ENCODE measurements at places on chromosomes 2 and 18.

GRCh38 chr2:191612496-191612895 is 65.4 kb upstream of the NABP1 start:
- no peak for DNase-seq

DNA sequence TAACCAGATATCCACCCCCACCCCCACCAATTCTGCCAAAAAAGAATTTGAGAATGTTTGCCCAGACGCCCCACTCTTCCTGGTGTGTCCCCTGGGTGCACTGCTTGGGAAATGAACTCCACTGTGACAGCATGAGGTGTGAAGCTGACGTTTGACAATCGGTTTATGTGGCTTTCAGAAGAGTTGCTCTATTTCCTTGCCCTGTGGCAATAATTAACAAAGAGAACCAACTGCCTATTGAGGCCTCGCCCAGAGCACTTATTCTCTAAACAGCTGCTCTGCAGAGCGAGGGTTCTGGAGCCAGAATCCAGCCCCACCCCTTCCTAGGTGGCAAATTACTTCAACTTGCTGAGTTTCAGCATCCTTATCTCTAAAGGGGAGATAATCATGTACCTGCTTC is 115.8 kb upstream of the SIX3 start:
- no peak for DNase-seq

- no peak for DNase-seq
Observed at GRCh38 chr2:17581831-17582230, 41.3 kb downstream of the VSNL1 start.

DNA sequence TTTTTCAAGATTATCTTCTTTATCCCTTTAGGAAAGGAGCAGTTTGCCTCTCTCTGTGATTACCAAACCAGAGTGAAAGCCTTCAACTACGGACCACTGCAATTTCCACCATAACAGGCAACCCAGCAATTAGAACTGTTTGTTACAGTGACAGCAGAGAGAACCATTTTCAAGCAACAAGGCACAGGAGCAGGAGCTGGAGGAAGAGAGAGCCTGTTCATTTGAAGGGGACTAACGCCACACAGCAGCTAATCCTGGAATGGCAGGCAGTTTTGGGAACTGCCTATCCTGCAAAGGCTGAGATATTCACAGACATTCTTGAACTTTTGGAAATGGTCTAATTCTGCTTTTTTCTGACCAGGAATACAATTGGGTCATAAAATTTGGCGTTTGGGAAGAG is 1541.9 kb upstream of the PIK3C3 start:
- no peak for DNase-seq

GRCh38 chr2:2244508-2244907 is 86.6 kb downstream of the MYT1L start:
- DNase-seq = no peak

GRCh38 chr2:201733544-201733943 is 35.1 kb upstream of the MPP4 start:
- no peak for DNase-seq

DNA sequence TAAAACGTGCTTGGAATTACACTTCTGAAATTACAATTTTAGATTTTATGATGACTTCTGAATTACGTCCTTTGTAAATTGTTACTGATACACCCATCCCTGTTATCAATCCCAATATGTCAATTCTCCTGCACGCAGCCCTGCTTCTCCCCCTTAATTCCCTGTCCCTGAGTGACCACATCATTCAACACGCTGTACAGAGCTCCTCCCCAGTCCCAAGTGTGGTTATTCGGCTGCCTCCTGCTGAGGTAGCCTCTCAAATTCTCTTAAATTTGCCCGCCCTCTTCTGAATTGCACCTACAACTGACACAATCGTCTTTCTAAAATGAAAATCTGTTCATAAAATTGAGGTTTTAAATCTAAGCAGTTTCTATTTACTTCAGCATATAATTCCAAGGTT is 10.1 kb downstream of the SERPINB8 start:
- DNase-seq = no peak

GRCh38 chr2:162123806-162124758 is 28.0 kb downstream of the GCG start:
- DNase-seq = no peak

GRCh38 chr2:36356990-36357846 is 1.6 kb downstream of the CRIM1 start:
- no peak for DNase-seq

DNA sequence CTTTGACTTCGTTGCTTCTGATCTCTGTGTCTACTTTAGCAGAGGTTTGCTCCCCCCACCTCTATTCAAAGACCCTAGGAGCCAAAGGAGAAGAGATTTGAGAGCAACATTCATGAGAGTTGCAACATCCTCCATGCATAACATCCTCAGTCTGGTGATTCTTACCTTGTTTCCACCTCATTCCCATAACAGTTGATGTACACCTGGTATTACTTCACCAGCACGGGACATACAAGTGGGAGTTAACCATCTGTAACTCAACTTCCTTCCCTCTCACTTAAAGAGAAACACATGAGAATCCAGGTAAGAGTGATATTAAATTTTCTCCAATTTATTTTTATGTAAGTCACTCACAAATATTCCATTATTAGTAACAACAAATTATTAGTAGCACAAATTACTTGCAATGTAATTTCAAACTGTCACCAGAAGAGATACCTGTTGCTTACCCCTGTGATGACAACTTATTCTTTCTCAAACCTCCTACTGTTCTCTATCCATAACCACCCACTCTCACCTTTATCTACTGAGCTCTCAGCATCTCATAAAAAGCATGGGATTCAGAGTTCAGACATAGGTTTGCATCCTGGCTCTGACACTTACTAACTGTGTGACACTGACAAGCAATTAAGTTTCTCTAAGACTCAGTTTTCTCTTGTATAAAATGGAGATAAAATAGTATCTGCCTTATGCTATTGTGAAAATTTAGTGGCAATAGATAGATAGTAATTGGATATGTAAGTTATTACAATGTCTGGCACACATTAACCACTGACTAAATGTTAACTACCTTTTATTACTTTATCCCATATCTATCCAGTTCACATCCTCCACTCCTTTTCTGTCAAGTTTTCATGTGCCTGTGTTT is 184.6 kb upstream of the SRD5A2 start:
- DNase-seq = no peak

- no peak for DNase-seq
Observed at GRCh38 chr2:108267101-108267500, 21.6 kb upstream of the SULT1C2 start.

DNA sequence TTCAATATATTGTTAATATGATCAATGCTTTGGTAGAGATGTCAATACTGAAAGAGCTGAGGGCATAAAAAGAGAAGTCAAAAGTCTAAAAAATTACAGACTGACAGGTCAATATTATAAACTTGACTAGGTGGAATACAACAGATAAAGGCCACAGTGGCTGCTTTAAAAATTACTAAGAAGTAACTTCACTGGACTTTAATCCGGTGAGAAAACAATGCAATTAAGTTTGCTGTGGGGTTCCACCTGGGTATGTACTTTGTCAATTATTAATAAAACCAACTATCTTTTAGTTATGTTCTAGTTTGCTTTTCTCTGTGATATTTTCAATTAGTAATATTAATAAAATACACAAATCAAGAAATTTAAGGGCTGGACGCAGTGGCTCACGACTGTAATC is 44.7 kb downstream of the RAPH1 start:
- no peak for DNase-seq

GRCh38 chr18:10182009-10182624 is 268.3 kb downstream of the VAPA start:
- DNase-seq = no peak

- no peak for DNase-seq
Observed at GRCh38 chr18:32851936-32852335, 79.1 kb upstream of the KLHL14 start.

DNA sequence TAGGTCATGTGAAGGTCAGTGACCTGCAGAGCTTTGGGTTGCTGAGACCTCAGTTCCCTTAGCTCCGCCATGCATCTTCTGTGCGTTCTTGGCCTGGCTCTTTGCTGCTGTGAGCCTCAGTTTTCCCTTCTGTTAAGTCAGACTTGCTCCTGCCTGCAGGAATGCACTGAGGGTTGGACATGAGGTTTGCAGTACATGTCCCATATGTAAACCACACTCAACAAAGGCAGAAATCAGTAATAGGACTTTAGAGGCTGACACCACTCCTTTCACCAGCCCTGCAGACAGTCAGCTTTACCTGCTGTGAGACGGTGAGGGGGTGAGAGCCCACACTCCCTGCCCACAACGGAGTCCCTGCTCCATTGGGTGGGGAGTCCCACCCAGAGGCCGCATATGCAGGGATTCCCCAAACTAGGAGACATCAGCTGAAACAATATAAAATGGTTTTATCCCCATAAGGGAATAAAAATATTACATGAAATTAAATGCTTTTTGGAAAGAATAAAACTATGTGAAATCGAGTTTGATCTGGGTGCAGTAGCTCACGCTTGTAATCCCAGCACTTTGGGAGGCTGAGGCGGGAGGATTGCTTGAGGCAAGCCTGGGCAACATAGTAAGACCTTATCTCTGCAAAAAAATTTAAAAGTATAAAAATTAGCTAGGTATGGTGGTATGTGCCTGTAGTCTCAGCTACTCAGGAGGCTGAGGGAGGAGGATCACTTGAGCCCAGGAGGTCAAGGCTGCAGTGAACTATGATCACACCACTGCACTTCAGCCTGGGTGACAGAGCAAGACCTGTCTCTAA is 55.1 kb downstream of the MYO7B start:
- DNase-seq = no peak

DNA sequence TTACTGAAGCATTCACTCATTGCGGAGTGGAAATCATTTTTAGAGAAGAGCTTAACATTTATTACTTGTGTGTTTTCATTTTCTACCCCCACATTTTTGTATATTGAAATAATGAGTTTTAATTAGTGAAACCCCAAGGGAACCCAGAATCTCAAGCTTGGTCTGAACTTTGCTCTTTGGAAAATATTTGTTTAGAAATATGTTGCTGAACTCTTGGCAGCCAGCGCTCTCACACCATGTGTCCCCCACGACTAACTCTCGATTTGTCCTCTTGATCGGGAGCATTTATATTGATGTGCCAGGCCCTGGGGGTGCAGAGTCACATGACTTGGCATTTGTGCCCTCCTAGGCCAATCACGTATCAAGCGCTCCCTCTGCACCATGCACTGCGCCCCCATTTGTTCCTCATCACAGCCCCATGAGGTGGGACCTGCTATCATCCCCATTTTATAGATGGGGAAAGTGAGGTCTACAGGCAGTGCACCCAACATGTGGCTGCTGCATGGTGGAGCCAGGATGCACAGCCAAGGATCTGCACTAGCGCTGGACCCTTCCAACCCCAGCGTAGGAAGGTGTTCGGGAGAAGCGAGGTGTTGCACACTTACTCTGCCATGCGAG is 149.7 kb downstream of the NCK2 start:
- no peak for DNase-seq

DNA sequence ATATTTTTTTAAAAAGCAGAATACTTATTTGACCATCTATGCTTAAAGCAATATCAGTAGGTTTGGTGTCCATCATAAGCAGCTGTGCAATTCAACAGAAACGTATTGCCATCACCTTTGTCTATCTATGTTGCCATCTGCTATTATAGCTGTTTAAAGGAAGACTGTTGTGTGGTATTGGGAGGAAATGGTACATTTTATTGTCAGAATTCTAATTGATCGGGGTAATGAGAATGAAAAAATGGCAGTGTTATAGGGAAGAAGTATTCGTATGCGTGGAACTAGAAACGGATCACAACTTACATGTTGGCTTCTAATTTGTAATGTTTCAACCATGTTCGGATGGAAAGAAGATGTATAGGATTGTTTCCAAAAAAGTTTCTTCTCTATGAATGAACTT is 90.3 kb upstream of the RANBP2 start:
- DNase-seq = no peak

DNA sequence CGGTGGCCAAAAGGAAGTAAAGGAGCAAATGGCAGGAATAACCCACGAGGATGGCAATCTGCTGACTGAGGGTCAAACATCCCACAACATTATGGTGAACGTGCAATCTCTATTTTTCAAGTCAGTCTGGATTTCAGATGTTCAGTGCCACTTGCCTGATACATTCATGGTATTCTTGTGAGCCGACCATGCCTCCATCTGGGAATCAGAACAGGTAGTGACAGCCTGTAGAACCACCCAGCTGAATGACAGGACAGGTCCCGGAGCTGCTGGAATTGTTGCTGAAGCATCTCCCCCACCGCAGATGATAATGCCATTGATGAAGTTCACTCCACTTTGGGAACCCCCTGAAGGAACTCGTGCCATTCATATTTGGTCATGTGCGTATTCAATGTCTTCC is 123.2 kb downstream of the CAPN13 start:
- DNase-seq = no peak

DNA sequence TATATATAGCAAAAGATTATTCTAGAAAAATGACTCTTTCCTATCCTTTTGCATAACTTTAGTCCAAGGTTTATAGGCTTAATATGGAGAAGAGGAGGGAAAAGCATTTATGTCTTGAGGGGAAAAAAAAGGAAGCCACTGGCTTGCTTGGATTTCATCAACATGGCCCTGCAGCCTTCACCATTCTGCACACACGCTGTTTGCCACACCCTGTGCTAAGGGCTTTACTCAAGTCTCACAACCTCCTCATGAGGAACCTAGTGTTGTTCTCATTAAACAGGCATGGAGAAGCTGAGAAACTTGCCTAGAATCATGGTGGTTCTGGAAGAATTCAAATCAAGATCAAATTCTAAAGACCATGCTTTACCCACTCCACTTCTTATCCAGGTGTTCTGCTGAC is 117.3 kb upstream of the TTC39C start:
- no peak for DNase-seq

DNA sequence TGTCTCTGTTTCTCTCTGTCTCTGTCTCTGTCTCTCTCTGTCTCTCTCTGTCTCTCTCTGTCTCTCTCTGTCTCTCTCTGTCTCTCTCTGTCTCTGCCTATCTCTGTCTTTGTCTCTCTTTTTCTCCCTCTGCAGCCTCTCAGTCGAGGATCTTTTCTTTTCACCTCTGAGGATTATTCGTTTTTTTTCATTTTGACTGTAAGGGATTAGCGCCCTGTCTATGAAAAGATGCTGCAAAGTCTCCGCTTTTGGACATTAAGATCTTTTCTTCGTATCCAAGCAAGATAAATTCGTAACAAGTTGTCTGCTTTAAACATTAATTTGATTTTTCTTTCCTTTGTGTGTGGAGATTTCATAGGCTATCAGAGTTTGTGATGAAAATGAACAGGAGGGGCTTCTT is 191.2 kb upstream of the TPO start:
- DNase-seq = no peak
